ENCODE measurements at places on chromosomes 4 and X. TPM values are rescaled to one million over a fixed set of nuclear protein-coding genes. Genes with fewer than 3 reads are reported as not detected.

DNA sequence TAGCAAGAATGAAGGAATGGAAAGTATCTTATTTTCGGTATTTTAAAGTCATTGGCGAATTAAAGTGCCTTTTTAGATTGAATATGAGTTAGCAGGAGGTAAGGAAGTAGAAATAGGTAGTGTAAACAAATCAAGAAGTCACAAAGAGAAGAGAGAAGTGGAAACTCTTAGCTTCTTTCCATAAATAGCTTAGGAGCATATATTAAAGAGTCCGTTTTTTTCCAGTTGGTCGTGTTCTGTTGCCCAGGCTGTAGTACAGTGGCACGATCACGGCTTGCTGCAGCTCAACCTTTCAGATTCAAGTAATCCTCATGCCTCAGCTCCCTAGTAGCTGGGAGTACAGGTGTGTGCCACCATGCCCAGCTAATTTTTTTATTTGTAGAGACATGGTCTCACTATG, 56.4 kb downstream of the UBE2K start:
- DNase-seq, result no peak

DNA sequence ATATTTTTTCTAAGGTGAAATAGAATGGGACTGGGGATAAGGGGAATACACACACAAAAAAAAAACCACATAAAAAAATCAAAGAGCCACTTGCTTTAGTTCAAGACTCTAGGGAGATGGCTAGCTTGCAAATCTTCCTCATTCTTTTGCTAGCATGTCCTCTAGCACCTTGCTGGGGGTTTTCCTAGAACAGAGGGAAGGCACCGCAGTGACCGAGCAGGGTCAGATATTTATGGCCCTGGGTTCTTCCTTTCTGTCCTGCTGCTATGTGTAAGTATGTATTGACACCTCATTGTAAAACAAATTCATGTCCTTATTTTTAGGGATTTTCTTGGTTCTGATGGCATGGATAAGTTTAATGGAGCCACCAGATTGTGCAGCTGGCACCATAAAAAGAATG, 81.2 kb downstream of the SHISA3 start:
- DNase-seq, result no peak

GRCh38 chr4:23412701-23413100, 477.1 kb downstream of the PPARGC1A start:
- no peak for DNase-seq

DNA sequence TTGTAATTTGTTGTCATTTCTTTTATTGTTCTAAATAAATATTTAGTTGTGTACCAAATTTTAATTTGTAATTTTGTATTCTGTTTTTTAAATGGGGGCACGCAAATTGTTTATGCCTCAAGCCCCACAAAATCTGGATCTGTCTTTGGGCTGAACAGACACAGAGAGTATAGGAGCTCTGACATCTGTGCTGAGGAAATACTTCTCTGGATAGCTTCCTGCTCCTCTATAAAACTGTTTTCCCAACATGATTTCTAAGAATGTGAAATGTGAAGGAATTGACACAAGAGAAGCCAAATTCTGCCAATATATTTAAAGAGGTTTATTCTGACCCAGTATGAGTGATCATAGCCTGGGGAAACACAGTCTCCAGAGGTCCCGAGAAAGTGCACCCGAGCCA, 93.0 kb downstream of the IL13RA2 start:
- no peak for DNase-seq

DNA sequence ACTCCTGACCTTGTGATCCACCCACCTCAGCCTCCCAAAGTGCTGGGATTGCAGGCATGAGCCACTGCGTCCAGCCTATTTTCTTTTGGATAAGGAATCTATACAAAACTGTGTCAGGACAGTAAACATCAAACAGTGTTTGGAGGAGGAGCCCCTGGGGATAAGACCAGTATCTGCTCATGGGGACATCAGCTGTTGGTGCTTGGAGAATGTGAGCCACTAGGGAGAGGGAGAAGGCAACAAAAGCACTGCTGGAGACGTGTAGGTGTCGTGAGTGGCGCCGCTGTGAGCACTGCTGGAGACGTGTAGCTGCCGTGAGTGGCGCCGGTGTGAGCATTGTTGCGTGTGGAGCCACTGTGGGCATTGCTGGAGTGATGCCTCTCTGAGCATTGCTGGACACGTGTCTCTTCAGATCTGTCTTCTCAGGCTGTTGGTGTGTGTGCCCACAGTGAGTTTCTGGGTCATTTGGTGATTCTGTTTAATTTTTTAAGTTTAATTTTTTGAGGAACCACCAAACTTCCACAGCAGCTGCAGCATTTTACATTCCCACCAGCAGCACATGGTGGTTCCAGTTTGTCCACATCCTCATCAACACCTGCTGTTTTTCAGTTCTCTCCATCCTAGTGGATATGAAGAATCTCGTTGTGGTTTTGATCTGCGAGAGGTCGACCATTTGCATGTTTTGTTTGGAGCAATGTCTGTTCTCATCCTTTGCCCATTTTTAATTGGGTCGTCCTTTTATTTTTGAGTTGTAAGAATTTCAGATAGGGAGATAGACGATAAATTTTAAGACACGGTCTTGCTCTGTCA, 19.0 kb downstream of the DGKQ start:
- DNase-seq, result no peak

GRCh38 chr4:172780566-172781081, 388.0 kb upstream of the GALNT7 start:
- no peak for DNase-seq

DNA sequence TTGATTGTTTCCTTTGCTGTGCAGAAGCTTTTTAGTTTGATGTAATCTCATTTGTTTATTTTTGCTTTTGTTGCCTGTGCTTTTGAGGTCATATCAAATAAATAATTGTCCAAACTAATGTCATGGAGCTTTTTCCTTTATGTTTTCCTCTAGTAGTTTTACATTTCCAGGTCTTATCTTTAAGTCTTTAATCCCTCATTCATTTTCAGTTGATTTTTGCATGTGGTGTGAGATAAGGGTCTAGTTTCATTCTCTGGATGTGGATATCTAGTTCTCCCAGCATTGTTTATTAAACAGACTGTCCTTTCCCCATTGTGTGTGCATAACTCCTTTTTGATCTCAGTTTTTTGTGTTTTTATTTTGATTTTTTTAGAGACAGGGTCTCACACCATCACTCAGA, 179.1 kb upstream of the STK26 start:
- no peak for DNase-seq

DNA sequence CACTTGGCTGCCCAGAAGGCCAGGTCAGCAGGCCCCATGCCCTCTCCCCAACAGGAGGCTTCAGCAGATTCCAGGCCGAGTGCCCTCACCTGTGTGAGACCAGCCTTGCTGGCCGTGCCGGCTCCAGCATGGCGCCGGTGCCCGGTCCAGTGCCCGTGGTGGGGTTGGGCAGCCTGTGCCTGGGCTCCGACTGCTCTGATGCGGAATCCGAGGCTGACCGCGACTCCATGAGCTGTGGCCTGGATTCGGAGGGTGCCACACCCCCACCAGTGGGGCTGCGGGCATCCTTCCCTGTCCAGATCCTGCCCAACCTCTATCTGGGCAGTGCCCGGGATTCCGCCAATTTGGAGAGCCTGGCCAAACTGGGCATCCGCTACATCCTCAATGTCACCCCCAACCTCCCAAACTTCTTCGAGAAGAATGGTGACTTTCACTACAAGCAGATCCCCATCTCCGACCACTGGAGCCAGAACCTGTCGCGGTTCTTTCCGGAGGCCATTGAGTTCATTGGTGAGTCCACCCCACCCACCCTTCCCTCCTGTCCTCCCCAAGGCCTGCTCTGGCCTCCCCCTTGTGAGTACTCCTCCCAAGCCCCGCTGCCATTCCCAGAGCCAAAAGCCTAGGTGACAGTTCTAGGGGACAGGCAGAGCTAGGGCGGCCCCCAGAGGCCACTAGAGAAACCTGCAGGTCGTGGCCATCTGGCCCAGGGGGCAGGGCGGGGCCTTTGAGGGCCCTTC, 2.3 kb downstream of the DUSP9 start:
- DNase-seq, result no peak

GRCh38 chr4:17241835-17242234, 270.1 kb downstream of the QDPR start:
- DNase-seq, result no peak

DNA sequence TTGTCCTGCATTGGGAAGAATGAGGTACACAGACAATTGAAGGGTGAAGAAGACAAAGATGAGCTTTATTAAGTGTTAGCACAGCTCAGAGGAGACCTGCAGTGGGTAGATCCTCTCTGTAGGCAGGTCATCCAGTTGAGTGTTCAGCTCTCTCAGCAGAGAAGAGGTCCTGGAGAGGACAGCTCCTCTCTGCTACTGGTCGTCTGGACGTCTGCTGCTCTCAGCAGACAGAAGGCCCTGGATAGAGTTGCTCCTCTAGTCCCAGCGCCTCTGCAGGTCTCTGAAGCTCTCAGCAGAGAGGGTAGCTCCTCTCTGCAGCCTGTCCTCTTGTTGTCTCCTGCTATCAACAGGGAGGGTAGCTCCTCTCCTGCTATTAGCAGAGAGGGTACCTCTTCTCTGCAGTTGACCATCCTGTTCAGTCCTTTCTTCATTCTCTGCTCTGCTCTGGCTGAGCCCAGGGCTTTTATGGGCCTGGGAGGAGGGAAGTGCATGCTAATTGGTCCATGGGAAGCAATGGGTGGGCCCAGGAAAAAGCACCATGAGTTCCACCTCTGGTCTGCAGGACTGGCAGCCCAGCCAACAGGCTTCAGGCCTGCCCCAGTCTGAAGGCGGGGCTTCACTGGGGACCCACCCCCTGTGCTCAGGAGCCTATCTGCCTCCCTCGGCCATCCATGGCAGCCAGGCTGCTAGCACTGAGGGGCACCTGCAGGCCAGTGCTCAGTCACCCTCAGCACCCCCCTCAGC, 54.1 kb upstream of the IBSP start:
- no peak for DNase-seq

DNA sequence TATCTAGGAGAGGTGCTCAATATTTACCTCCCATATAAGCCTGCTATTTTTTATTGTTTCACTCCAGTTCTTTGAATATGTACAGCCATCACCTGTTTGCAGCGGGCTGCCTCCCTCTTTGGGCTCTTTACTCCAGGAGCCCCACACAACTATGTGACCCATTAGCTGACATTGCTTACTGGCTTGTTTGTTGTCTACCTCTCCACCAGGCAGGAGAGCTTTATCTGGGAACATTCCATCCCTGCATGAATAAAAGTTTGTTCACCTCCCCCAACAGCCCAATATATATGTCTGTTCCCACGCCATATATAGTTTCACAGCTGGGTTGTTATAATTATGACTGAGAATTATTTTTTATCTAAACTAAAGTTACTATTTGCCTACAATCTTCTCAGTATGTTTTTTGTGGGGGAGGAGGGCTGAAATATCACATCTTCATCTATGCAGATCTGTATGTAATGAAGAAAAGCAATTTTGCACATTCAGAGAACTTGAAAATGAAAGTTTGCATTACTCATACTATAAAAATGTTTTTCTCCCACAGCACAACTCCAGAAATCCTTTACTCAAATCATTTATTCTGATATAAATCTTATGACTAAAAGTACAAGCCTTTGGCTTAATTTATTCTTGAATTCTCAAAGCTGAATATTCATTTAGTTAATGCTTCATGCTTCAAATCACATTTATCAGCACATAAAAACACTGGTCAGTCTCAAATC, 61.2 kb upstream of the DAPP1 start:
- no peak for DNase-seq

GRCh38 chrX:29297171-29297800, 710.0 kb downstream of the IL1RAPL1 start:
- no peak for DNase-seq

DNA sequence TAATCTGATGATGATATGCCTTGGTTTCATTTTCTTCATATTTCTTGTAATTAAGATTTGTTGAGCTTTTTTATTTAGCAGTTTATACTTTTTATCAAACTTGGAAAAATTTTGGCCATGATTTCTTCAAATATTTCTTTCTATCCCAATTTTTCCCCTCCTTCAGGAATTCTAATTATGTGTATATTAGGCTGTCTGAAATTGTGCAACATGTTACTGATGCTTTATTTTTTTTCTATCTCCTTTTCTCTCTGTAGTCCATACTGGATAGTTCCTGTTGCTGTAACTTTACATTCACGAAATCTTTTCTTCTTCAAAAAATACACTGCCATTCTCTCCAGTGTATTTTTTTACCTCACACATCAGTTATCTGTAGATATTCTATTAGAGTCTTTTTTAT, 10.8 kb downstream of the THAP6 start:
- DNase-seq, result no peak

- DNase-seq, result no peak
Observed at GRCh38 chr4:1550122-1551070, 133.7 kb downstream of the FAM53A start.

DNA sequence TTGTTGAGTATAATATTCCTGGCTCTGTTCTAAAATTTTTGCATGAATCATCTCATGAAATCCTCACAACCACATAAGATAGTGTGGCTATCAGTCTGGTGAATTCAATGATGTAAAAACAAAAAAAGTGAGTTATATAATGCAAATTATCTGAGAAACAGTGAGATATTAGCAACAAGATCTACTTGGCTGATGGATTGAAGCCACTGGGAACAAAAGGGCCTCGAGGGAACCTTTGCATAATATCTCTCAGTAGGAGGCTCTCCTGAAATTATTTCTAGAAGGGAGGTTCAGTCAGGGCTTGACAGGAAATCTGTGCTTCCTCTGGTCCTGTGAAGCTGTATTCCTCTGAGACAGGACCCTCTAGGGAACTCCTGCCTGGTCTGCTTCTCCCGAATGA, 30.1 kb upstream of the NUP54 start:
- no peak for DNase-seq

- DNase-seq, result no peak
Observed at GRCh38 chr4:122746485-122746965, 14.0 kb downstream of the BBS12 start.

DNA sequence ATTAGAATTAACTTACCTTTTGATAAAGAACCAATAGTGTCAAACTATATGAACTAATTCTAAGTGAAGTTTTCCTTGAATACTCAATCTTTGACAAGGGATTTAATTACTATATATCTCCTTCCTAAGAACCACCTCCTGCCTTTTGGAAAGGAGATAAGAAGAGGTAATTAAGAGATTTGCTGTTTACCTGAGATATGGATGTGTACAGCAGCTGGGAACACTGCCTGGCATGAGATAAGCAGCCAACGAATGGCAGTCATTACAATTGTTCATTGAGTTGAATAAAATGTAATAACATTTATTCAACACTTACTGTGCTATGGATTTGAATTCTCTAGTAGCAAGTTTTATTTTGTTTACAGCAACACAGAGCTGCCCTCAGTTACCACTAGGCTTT, 407.1 kb downstream of the SPOCK3 start:
- DNase-seq, result no peak

GRCh38 chrX:91414713-91415112, 19.9 kb upstream of the PABPC5 start:
- no peak for DNase-seq

TMEM156 gene
- 1.7 TPM for polyA plus RNA-seq

GPC3 gene
- polyA plus RNA-seq, result 75.8 TPM

SH2D1A gene
- 0.82 TPM for polyA plus RNA-seq

MAGEE1 gene
- 2.3 TPM for polyA plus RNA-seq

GYPE gene
- 0.70 TPM for polyA plus RNA-seq

EVC gene
- polyA plus RNA-seq, result 4.6 TPM

NALF2 gene
- polyA plus RNA-seq, result 0.76 TPM

KLB gene
- polyA plus RNA-seq, result 0.75 TPM

SYTL5 gene
- polyA plus RNA-seq, result 3.6 TPM

TMEM154 gene
- polyA plus RNA-seq, result 0.90 TPM

Data from large intestine (tissue), 12 donors.